ENCODE measurements at places on chromosomes 1 and 21.

GRCh38 chr1:227915564-227916553 is 31.9 kb downstream of the WNT9A start:
- DNase-seq, result no peak

GRCh38 chr1:94043738-94044289 is 77.1 kb downstream of the ABCA4 start:
- no peak for DNase-seq

DNA sequence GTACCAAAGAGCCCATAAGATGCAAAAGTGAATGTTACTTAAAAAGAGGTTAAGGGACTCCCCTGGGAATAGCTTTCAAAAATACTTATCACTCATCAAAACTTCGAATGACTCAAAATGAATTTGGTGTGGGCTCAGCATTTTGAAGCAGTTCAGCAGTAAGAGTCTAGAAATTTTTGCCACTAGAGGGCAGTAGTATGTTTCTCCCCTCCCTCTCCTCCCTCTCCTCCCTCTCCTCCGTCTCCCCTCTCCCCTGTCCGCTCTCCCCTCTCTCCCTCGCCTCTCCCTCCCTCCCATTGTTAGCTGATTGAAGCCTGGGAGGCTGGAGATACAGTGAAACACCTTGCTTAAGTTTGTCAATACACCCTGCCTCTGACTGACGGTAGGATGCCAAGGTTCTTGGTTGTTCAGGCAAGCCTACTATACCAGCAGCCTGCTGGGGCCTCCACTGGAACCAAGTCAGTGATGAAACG is 70.8 kb upstream of the TENT5C start:
- peak; percentile 53 for DNase-seq

GRCh38 chr1:30088594-30088993 is 634.8 kb downstream of the MATN1 start:
- no peak for DNase-seq

DNA sequence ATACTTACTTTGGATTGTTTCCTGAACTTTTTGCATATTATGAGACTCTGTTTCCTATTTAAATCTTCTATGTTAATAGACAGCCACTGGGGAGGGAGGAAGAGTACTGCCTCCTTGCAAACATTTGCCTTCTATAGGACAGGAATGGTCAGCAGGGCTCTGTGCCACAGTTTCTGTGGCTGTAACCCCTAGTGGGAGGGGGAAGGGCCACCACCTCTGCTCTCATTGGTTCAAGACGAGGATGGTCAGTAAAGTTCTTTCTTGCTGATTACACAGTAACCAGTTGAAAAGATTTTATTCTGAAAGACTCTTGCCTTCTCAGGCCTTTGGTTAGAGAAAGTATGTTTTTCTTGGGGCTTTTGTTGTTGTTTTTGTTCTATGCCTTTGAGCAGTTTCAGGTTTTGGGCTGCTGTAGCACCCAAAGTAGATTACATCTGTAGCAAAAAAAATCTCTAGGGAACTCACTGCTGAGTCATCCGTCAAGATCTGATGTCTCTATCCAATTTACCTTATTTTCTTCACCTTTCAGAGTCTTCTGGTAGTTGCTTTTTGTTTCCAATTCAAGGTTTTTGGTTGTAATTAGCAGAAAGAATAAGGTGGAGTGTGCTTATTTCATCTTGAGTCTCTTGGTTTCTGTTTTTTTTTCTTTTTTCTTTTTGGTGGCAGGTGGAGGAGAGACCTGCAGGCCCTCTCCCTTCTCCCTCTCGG is 23.1 kb downstream of the SLC35A3 start:
- DNase-seq, result no peak

DNA sequence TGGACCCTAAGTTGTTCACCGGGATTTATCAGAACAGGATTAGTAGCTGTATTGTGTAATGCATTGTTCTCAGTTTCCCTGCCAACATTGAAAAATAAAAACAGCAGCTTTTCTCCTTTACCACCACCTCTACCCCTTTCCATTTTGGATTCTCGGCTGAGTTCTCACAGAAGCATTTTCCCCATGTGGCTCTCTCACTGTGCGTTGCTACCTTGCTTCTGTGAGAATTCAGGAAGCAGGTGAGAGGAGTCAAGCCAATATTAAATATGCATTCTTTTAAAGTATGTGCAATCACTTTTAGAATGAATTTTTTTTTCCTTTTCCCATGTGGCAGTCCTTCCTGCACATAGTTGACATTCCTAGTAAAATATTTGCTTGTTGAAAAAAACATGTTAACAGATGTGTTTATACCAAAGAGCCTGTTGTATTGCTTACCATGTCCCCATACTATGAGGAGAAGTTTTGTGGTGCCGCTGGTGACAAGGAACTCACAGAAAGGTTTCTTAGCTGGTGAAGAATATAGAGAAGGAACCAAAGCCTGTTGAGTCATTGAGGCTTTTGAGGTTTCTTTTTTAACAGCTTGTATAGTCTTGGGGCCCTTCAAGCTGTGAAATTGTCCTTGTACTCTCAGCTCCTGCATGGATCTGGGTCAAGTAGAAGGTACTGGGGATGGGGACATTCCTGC is 3.9 kb upstream of the OLFML3 start:
- DNase-seq, result peak; percentile 31

DNA sequence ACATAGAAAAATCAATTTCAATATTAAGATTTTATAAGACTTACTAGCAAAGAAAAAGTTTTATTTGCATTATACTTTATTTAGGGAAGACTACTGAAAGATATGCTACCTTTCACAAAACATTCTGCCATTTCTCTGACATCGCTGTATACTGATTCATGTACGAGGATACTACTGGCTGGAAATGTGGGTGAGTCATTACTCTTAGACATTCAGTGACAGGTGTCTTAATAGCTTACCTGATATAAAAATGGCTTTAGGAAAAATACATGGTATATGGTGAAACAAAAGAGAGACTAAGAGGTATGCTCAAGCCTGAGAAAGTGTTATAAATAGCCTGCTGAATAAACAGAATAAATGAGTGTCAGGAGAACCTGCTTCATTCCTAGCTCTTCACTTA is 73.0 kb upstream of the EXO1 start:
- no peak for DNase-seq

DNA sequence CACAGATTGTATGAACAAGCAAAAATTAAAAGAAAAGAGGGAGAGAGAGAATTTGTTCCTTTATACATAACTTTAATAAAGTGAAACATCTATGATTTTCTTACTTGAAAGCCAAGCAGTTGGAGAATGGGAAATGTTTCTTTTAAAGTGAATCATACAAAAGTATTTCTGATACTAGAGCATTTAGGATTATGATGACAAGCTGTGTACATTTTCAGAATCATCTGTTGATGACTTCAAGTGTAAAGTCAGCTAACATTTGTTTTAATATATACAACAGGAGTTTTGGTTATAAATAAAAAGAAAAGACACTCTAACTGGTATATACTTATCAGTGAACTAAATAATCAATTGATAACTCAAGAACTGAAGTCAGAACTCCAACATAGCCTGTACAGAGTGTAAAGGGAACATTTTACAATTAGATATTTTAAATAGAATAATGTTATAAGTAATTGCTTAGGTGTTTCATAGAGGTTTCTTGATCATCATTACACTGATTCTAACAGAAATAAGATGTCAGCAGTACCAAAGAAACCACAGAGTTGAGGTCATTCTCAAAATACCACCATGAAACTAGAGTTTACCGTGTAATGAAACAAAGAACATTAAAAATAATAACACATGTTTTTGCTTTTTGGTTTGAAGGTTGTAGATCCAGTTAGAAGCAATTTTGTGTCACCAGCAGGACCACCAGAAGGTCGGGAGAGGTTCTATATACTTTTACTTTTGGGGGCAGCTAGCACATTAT is 103.4 kb downstream of the COL24A1 start:
- DNase-seq, result peak; percentile 9

- no peak for DNase-seq
Observed at GRCh38 chr1:26945728-26946127, 14.5 kb downstream of the KDF1 start.

DNA sequence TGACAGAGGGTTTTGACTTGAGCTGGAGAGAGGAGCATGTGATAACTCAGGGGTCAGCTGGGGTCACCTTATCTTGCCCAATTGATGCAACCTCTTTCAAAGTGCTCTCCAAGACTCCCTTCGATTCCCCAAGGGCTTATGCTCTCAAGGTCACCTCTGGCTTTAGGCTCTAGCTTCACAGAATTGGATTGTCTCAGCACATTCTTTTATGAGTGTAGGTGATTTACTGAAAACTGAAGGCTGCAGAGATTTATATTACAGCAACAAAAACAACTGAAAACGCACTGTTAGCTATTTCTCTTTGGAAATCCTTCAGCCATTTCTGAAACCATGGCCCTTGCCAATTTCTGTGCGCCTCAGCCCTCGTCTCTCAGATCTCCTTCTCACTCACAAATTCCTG is 34.5 kb upstream of the MAP1LC3C start:
- DNase-seq, result no peak

DNA sequence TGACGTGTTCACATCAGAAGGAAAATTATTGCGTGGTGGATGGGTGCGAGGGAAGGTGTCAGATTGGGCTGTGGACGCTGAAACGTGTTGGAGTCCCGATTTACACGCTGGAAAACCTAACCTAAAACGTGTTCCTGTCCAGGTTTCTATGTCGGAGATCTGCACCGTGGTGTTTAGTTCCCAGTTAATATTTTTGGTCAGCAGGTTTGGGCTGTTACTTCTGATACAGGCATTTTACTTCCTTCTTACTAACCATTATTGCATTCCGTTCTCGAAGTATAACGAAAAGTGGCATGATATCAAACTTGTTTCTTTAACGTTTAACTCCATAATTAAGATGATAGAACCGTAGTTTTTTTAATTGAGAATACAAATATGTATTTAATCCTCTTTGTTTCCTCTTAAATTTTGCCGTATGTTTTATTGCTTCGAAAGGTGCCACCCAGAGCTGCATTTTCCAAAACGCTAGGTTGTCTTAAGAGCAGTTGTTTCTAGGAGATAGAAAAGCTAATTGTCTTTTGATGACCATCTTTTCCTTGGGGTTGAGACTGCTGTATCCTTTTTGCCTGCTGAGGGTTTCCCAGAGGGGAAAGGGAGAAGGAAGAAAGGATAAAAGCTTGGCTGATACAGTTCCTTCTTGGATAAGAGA is 1.3 kb downstream of the ADARB1 start:
- DNase-seq, result no peak

DNA sequence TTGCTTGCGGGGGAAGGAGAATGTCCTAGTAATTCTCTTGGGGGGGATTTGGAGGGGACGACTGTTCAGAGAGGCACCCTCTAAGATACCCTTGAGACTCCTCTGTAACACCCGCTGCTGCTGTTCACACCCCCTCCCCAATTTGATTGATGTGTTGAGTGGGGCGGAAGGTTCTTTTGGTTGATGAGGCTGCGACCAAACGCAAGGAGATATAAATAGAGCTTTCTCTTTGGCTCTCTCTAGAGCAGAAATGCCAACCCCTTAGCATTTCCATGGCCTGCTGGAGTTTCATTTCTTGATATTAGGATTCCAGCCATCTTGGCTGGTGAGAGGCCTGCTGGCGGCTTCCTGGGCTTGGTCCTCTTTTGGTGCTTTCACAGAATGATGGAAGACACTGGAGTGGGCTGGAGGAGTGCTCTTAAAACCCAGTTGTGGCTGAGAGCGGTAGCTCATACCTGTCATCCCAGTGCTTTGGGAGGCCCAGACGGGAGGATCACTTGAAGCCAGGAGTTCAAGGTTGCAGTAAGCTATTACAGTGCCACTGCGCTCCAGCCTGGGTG is 2.0 kb downstream of the PIK3CD start:
- DNase-seq, result peak; percentile 63

GRCh38 chr1:114091711-114092110 is 62.0 kb downstream of the SYT6 start:
- no peak for DNase-seq

- DNase-seq, result no peak
Observed at GRCh38 chr1:18723701-18724411, 93.2 kb downstream of the PAX7 start.

DNA sequence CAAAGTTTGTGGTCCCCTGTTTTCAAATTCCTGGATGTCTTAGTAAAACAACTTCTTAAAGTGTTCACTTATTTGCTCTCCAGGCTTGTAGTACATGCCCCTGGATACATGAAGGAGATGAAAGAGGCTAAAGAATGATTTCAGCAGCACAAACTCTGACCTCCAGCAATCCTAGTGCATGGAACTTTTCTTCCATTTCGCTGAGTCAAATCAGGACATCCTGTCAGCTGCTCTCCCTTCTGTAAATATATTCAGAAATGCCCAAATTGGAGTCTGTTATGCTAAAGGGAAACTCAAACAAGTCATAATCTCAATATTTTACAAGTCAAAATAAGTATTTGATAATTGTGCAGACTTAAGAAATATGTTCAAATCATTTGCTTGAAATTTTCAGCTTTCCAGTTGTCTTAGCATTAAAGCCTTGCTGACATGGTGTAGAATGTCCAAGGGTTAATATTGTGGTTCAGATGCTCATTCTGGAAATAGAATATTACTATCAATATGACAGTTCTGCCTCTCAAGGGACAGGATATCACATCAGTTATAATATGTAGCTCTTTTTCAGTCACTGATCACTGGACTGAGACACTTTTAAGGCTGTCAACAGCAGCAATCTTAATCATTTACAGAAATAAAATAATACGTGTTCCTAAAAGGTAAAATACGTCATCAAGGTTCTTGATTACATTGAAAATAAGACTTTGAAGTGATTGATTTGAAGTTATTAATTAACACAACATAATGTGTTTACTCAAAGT is 1157.3 kb downstream of the PLA2G4A start:
- no peak for DNase-seq

Data from GM13977 (cell line).